ENCODE measurements at places on chromosomes 3 and 15.

GRCh38 chr3:156533205-156533604 lies 21.7 kb downstream of the SSR3 start:
- DNase-seq, result no peak

DNA sequence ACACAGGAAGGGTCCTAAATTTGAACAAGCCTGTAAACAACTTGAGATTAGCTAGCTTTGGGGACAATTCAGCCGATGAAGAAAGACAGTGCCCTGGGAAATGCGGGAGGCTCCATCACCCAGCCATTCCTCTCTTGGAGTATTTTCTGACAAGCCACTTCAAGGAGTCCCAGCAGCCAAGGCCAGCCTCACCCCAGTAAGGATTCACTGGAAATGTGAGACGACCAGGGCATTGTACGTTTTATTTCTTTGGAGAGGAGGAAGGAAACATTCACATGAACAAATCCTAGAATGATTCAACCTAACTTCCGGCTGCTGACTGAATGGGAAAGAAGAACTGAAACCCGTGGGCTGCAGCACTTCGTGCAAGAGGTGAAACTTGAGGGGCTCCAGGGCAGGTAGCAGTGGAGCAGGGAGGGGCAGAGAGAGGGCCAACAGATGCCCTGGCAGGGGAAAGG lies 116.4 kb upstream of the ARHGEF3 start:
- no peak for DNase-seq

DNA sequence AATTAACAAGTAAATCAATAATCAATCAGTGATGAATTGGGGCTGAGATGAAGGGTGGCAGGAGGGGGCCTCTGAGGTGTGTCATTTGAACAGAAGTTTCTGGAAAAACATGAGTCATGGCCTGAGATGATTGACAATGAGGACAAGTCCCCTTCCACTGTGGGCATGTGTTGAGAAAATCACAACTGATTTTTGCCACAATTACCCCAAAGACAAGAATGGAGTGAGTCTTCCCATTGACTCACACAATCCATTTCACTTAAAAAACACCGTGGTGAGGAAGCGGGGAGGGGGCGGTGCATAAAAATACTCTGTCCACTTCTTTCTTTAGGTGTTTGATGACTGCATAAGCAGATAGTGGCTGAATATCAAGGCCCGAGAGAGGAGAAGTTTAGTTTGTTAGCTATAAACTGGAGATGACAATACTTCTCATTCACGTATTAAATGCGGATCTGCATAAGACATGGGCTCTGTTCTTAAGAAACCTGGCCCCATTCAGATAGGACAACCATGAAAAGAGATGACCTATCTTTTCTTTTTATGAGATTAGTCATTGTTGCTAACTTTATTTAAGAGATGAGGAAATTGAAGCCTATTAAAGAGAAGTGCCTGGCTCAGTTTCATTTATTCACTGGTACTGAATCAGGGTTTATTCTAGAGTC lies 34.7 kb downstream of the SHC4 start:
- DNase-seq, result no peak

DNA sequence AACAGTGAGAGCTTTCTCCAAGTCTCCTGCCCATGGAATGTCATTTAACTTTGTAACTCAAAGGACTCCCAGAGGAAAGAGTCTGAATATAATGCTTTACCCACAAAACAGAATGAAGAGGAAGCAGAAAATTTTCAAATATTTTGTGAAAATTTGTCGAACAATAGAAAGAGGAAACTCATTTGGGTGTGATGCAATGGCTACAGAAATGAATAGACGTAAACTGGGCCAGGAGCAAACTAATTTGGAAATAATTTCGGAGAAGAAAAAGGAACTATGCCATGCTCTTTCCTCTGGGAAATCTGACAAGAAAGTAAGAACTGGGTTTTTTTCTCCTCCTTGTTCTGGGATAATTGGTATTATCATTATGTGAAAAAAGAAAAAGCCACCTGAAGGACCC lies 11.2 kb upstream of the SUMF1 start:
- DNase-seq, result no peak

DNA sequence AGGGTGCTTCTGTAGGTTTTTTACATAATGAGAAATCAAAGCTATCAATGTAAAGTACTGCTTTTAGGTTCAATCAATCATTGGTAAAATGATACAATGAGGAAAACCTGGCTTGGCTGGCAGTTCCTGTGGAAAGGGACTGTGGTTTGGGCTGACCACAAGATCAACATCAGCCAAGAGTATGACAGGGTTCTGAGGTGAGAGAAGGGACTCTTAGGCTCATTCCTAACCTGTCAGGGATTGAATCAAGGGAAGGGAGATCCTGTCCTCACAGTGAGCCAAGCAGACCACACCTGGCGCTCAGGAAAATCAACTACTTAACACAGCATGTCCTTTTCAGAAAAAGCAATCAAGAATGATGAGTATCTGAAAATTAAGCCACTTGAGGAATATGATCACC lies 111.1 kb downstream of the MAGI1 start:
- no peak for DNase-seq

DNA sequence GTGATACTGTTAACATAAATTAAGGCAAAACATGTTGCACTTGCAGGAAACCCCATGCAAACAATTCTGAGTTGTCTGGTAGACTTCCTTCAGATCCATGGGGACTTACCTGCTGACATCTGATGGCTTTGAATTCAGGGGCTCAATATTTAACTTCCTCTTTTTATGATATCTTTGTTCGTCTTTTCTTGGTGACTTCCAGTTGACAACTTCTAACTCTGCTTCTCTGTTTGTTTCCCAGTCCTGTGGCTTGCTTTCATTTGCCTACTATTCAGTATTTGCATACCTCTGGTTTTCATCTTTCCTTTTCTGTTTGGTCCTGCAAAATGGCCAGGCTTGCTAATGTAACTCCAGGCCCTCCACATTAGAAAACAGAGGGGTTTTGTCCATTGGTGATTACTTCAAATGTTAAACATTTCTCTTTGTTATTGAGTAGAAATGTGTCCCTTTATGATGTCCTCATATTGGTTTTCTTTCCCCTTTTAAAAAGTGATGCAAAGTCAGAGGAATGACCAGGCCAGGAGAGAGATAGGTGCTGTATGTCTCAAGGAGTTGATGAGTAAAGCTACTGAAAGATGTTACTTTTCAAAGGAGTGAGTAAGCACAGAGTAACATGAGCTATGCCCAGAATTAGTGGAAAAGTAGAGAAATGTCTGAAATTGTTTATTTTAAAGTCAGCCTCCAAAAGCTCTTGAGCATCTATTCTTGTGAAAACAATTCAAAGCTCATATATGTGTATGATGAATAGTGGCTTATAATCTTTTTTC lies 335.9 kb downstream of the LPP start:
- no peak for DNase-seq

- no peak for DNase-seq
Measured at GRCh38 chr15:80431635-80432344, 27.6 kb downstream of the ARNT2 start.

DNA sequence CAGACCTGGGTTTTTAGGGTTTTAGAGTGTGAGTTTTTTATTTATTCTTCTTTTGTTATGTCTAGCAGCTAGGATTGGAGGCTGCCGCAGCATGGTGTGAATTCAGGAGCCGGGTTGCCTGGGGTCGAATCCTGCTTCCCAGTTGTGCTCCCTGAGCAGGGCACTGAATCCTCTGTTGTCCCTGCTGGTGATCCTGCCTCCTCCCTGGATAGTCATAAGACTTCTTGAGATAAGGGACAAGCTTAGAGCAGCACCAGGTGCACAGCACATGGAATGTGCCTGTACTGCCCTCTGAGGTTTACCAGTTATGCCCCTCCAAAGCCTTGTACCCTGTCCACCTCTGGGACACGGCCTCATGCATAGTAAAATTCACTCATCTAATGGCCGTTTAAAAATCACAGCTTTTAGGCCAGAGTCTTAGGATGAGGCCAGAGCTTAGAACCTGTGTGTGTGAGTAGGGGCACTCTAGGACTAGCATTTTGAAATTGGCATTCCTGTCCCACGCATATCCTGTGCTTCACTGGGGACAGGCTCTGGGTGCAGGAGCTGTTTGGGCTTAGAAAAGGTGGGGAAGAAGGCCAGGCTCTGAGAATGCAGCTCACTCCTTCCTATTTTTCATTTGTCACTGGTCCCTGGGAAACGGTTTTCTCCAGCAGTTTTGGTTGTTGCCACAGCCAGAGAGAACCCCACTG lies 47.7 kb downstream of the CHCHD6 start:
- no peak for DNase-seq

- no peak for DNase-seq
Measured at GRCh38 chr3:57983734-57984518, 24.3 kb upstream of the FLNB start.

DNA sequence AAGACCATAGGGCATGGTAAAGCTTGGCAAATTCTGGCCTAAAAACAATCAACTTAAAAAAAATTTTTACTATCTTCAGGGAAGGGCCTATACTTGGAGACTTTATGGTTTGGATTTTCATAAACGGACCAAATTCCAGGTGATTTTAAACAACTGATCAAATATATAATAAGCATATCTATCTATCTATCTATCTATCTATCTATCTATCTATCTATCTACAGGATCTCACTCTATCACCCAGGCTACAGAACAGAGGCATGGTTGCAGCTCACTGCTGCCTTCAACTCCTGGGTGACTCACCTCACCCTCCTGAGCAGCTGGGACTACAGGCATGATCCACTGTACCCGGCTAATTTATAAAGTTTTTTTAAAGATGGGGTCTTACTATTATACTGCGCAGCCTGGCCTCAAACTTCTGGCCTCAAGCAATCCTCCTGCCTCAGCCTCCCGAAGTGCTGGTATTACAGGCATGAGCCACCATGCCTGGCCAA lies 6.7 kb downstream of the SPPL2A start:
- no peak for DNase-seq

DNA sequence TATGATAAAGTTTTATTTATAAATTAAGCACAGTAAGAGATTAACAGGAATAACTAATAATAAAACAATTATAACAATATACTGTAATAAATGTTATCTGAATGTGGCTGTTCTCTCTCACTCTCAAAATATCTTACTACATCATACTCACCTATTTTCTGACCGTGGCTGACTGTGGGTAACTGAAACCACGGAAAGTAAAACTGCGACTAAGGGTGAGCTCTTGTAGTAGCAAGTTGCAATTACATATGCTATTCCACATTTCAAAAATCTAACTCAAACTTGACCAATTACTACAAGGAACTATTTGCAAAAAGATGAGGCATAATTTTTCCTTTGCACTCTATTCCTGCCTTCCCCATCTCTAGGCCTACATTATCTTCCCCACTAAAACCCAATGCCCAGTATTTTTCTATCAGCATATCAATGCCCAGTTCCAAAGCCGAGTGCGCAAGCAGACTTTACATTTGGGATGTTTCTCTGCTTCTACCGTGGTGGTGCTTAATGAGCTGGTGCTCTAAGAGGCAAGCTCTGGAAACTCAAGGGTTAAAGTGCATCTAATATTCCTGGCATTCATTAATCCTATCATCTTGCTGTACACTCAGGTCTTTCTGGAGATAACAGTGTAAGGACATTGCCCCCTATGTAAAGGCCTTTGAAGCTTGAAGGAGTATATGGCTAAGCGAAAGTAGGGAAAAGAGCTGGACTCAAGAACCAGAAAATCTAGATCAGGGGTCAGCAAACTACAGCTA lies 6.7 kb downstream of the PCYT1A start:
- no peak for DNase-seq

GRCh38 chr15:33454346-33454745 lies 143.6 kb downstream of the RYR3 start:
- DNase-seq, result no peak

DNA sequence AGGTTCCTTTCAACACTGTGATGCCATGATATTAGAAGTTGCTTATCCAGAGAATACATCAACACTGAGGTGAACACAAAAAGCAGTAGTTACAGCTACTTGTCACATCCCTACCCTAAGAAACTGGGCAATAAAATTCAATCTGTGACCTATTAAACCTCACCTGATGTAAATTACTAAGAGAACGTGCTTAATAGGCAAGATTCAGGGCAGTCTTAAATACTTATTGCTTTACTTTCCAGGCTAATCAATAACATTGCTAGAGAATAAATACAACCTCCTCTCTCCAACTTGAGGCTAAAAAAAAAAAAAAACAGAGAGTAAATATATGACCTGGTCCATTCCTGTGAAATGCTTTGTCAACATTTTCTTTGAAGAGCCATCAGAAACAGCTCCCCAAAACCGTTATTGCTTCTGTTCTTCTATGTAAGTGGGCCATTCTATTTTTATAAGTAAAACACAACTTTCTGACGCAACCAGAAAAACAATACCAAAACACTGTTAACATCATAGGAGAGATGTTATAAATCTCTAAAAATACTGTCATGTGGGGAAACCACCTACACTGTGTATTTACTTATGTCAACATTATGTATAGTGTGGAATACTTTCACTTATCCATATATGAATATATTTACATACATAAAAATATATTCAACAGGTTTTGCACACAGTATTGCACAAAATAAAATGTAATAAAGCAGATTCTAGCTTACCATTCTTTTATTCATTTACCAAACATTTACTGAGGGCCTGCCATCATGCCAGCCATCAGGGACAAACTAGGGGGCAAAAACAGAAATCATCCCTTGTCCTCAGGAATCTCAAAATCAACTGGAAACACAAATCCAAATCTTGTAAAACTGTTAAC lies 2.7 kb downstream of the NKIRAS1 start:
- no peak for DNase-seq

DNA sequence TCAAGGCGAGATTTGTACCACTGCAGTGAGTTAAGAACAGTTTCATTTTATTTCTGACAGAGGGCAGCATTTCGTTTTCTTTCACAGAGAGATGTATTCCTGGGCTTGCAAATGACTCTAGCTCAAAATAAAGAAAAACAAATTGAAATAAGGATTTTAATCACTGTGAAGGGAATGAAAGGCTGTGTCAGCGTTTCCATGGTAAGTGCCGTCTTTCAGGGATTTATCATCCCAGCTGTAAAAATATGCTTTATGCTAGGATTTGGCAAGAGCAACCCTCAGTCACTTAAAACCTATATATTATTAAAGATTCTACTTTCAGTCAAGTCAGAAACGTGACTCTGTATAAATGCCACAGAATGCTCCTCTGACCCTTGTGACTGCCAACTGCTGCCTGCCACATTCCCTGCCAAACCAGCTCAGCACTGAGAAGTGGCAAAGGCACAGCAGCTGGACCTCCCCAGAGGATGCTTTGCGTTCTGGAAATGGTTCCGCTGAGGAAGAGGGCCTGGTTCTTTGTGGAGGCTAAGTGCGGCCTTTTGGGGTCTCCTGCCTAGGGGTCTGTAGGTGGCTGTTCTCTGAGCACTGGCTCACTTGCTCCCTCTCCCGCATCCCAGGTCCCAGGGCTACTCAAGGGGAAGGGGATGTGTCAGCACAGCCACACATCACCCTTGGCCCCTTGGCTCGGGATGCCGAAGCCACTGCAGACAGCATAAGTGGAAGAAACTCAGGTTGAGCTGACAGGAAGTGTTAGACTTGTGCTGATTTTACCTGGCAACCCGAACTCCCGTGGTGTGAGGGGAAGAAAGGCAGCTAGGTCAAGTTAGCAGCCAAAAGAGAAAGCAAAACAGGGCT lies 56.6 kb upstream of the POMGNT2 start:
- no peak for DNase-seq

DNA sequence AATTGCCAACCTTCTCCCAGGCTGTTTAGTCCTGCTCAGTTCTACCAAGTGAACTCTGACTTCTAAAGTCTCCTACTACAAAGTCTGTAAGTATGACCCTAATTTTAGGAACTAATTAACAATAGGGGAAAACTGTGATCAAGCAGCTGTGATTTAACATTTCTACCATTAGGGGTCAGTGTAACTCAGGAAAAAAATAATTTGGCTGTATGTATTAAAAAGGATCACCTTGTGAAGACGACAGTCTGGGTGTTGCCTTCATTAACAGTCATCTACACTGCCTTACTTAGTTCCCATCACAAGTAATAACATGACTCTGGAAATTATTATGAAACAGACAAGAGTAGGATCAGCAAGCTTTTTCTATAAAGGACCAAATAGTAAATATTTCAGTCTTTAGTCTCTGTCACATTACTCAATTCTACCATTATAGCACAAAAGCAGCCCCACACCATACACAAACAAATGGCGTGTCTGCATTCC lies 4.2 kb upstream of the NPHP3 start:
- no peak for DNase-seq
